ENCODE measurements at places on chromosomes 7 and 10.

- no peak for DNase-seq
These were observed 59.8 kb downstream of the DNAJC1 start for GRCh38 chr10:21943633-21944265.

DNA sequence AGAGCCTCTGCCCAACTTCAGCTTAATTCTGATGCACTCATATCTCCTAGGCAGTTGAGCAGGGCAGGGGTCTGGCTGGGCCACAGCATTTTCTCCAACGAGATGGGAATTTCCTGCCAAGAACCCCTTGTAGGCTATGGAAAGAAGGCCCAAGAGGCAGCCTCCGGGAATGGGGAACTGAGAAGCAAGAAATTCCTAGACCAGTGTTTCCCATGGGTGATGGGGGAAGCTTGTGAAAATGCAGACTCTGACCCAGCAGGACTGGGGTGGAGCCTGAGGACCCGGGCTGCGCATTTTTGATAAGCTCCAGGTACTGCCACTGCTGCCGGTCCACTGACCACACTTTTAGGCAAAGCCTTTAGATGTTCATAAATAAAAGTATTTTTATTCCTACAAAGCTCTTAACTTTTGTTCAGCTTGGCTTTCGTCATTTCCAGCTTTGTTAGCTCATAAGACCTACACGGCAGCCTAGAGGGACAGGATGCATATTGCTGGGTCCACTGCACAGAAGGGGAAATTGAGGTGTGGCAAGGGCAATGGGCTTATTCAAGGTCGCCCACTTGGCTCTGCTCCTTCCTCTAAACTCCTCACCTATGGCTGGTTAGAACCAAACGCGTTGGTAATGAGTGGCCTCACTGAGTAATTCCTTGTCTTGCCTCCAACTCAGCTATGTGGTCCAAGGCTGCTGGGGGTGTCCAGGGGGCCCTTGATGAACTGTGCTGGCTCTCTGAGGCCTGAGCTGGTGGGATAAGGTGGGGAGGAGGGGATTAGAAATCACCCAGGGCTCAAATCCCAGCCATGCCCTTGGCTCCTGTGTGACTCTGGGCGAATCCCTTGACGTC lies 29.5 kb downstream of the ZCCHC24 start:
- DNase-seq: no peak

DNA sequence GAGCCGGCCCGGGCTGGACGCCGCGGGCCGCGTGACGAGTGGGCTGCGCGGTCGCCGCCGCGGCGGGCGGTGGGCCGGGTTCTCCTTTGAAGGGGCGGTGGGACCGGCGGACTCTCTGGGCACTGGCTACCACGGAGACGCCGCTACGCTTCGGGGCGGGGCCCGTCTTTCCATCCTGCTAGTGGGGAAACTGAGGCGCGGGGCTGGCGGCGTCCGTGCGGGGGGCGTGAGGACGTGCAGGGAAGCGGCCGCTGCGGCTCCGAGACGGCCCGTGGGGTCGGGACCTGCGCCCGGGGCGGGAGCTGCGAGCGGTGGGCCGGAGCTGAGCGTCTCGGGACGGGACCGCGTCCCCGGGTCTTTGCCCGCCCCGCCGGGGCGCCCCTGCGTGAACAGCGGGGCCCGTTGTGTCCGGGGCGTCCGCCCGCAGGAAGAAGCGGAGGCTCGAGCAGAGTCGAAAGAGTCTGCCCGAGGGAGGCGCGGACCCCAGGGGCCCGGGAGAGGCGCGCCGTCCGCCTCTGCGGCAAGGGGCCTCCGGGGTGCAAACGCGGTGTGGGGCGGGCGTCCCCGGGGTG lies 548 bp upstream of the BNIP3 start:
- DNase-seq: no peak

- DNase-seq: no peak
These were observed 23.0 kb downstream of the TOMM7 start for GRCh38 chr7:22799633-22800032.

DNA sequence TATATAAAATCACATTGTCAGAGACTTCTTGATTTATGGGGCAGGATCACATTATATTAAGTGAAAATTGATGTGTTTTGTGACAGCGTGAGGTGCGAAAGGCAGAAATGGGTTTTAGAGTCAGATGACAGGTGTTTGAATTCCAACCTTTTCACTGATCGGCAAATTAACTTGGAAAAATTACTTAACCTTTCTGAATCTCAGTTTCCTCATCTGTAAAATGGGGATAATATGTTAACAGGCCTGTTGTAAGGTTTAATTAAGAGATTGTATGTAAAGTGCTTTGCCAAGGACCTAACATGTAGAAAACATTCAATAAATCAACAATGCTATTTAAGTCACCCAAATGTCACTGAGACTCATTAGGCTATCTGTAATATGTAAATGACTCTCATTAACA lies 221.2 kb upstream of the LYZL1 start:
- DNase-seq: no peak

GRCh38 chr10:62040881-62041280 lies 139.4 kb downstream of the ARID5B start:
- DNase-seq: no peak

DNA sequence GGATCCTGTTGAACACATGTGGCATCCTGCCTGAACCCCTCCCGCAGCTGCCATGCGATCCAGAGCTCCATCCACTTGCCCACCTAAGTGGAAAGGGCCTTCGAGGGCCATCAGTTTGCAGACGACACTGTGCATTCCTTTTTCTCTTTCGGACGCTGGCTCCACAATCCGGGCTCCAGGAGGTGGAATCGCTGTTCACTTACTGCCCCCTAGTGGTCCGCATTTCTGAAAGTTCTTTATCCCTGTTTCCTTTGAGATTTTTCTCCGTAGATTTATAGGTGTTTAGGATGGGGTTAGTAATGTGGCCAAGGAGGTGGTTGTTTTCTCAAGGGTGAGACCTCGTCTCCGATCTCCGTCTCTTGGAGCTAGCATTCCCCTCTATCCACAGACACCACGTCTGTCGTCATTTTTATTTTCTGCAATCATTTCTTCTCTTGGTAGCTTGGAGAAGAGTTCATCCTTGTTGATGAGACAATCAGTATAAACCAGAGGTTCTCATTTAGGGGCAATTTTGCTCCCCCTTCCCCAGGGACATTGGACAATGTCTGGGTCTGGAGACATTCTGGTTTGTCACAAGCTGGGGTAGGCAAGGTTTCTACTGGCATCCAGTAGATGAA lies 204.6 kb downstream of the ARHGAP21 start:
- peak; percentile 29 for DNase-seq

- no peak for DNase-seq
These were observed 2.5 kb upstream of the TNRC18 start for GRCh38 chr7:5426226-5426475.

DNA sequence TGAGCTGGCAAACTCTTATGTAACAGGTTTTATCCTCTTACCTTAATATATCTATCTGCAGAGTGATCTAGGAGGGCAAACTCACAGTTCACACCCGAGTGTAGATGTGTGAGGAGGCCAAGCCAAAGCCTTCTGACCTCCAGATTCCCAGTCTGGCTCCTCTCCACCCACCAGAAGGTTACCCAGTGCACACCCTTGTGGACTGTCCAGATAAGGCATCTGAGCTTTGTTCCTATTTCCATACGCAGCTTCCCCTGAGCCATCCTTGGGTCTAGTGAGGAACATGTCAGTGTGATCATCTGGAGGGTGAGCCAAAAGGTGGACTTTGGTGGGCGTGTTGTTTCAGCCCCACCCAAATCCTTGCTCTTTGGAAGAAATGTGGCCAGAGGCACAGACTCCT lies 203.0 kb upstream of the MEOX2 start:
- no peak for DNase-seq

GRCh38 chr7:117772421-117772820 lies 100.8 kb downstream of the CTTNBP2 start:
- DNase-seq: no peak

GRCh38 chr7:94444813-94445212 lies 50.1 kb downstream of the COL1A2 start:
- DNase-seq: no peak

DNA sequence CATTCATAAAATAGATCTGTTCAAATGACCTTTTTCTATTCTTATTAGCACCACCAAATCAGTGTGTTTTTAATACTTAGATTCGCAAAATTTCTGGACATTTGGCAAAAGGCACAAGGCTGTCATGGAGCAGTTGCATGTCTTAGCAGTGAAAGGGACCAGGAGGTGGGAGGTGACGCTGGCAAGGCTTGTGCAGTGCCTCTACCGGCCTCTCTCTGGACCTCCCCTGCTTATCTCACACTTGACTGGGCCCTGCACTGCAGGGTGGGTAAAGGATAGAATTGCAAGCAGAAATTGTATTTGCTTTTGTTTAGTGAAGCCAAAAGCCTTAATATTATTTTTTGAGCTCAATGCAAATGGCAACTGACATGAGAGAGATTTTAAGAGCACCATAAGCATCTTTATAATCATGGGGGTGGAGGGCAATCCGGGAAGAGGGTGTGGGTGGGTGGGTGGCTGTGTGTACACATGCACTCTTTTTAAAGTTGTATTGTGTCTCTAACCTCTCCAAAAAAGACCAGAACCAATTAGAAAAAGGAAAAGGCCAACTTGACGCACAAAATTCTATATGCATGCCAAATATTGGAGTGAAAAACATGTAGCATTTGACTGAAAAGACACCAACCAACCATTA lies 106.3 kb downstream of the WNT2 start:
- no peak for DNase-seq

Data from T-helper 2 cell (primary cell).